ENCODE measurements at places on chromosomes 3 and 15.

DNA sequence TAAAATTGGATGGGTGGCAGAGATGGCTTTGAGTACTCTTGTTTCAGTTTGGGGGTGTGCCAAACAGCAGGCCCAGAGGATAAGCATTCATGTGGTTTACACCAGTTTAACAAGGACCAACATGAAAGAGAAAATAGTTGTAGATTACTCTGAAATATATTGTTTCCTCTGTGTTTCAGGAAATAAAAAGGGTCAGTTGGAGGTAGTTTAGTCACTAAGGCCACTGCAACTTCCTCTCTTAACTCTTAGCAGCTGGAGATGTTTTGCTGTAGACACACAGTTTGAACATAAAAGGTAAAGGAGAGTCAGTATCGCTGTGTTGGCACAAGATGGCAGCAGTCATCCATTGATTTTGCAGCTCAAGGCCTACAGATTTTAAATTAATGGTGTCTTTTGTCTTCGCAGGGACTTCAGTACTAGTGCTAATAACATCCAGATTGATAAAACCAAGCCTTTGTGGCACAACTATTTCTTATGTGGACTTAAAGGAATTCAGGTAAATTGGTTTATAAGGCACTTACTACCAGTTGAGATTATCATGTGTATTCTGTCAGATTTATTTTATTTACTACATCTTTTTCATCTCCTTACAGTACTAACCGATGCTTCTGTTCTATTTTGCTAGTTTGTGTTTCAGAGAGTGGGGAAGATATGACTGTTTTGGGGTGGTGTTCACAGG, 65.5 kb downstream of the GALK2 start:
- peak; percentile 62 for DNase-seq

DNA sequence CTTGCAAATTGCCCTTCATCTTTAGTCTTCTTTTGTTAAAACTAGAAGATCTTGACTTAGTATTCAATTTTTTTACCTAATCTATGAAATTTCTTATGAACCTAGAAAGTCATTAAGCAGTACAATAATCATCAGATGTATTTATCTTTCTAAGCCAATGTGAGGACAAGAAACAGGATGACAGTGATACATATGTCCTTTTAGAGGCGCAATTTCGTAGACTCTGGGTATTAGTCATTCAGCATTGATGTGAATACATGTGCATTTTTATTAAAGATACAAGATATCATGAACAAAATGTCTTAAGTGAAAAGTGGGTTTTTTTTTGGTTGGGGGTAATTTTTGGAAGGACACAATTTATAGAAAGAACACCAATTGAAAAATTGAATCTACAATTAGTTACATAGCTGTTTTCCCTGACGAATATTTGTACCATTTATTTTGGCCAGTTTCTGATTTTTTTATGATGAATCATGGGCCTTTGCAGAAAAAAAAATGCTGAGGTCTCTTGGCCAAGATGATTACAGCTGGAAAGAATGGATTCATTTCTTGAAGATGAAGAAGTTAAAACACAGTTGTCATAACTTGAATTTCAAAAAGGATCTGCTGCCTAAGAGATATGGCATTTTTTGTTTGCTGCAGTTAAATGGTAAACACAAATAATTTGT, 48.9 kb upstream of the AGTR1 start:
- DNase-seq = no peak

DNA sequence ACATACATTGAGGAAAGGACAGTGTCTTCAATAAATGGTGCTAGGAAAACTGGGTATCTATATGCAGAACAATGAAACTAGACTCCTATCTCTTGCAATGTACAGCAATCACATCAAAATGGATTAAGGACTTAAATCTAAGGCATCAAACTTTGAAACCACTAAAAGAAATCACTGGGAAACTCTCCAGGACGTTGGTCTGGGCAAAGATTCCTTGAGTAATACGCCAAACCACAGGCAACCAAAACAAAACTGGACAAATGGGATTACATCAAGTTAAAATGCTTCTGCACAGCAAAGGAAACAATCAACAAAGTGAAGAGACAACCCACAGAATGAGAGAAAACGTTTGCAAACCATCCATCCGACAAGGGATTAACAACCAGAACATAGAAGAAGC, 14.5 kb downstream of the LAMP3 start:
- DNase-seq = no peak

GRCh38 chr3:88311826-88312225, 162.1 kb downstream of the C3orf38 start:
- no peak for DNase-seq

- DNase-seq = no peak
Observed at GRCh38 chr3:45020534-45020933, 5.6 kb upstream of the CLEC3B start.

- no peak for DNase-seq
Observed at GRCh38 chr3:86229086-86229774, 761.7 kb downstream of the VGLL3 start.

GRCh38 chr15:75021341-75021740, 2.0 kb upstream of the PPCDC start:
- DNase-seq = no peak

GRCh38 chr3:186329589-186329988, 32.4 kb downstream of the DGKG start:
- no peak for DNase-seq

DNA sequence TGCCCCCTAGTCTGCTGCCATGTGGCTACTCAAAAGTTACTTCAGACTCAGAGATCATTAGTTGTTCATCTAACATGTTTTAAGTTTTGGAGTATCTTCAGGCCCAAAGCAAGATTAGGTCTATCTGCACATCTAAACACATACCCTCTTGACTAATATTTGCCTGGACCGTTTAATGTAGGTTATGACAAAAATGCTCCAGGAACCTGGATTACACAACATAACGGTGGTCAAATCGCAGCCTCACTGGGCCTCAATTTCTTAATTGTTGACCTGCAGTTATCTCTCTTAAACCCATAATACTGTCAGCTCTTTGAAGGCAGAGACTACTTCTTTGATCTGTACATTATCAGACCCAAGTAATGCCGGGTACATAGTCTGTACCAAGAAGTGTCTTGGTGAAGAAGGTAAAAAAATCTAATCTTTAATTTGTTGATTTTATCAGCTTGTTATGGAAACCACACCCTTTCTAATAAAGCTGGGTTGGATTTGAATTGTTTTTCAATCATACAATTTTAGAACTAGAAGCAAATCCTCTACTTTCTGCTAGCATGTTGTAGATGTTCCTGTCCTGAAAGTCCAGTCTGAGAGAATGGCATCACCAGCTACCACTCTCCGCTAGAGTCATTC, 3.6 kb downstream of the SNRK start:
- no peak for DNase-seq

GRCh38 chr3:194325424-194326153, 25.5 kb downstream of the CPN2 start:
- no peak for DNase-seq

DNA sequence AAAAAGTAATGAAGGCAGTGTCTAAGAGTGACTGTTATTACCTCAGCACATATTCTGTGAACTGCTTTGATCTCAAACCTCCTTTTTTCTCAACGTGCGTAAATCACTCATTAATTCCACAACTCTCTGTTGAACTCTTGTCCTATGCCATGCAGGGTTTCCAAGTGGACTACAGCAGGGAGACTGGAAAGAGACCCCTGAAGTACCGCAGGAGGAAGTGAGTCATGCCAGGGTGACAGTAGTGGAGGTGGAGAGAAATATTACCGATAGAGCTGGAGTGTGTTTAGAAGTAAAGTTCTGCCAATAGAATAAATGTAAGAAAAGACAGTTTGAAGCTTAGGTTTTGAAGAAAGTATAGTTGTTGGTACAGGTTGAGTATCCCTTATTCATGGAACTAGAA, 908.9 kb downstream of the ROBO1 start:
- DNase-seq = no peak

GRCh38 chr3:56771376-56771775, 30.4 kb downstream of the ARHGEF3 start:
- DNase-seq = no peak

DNA sequence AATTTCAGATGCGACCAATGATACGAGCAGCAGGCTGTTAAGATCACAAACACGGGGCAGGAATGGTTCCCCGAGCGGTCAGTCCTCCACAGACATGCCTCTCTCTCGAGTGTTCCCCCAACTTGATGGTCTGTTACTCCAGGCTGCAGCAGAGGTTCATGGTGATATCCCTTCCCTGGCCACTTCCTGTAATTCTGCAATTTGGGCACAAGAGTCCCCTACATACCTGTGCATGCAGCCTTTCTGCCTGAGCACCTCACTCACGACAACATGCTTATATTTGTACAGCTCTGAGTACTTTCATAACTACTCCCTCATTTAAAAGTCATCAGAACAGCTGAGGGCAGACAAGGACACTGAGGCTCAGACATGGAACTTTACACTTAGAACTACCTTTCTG, 408.1 kb upstream of the NR2F2 start:
- no peak for DNase-seq

- DNase-seq = no peak
Observed at GRCh38 chr3:156898296-156898880, 72.2 kb downstream of the LEKR1 start.

DNA sequence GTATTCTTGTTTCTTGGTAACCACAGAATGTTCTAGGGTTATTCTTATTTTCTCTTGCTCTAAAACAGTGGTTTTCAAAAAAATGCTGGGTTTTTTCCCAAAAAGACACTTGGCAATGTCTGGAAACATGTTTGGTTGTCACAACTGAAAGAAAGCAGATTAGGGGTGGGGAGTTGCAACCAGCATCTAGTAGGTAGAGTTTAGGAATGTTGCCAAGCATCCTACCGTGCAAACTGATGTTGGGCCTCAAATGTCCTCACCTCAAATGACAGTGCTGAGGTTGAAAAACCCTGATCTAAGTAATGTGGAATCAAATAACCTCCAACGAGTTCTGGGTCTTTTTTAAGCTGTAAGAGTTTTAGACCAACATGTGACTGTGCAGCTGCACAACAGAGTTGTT, 270.5 kb upstream of the STT3B start:
- no peak for DNase-seq

GRCh38 chr3:128334766-128335165, 131.9 kb downstream of the DNAJB8 start:
- DNase-seq = no peak

GRCh38 chr3:49665822-49666519, 8.2 kb upstream of the APEH start:
- no peak for DNase-seq

- no peak for DNase-seq
Observed at GRCh38 chr3:131361464-131362421, 19.8 kb upstream of the NUDT16 start.

DNA sequence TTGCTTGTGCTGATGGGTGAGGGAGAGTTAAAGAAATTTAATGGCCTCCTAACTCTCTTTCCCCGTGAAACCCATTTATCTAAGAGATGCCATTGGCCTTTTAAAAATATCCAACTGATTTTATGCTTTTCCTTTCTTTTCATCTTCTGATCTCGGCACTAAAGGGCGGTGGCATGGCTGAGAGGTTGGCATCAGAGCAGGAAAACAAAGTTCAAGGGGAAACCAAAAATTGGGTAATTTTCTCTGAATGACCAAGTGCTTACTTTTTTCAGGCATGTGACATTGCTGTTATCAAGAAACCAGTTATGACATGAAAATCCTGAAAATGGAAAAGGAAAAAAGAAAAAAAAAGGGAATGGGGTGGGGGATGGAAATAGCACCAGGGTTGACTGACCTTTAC, 3.2 kb downstream of the CGNL1 start:
- no peak for DNase-seq

DNA sequence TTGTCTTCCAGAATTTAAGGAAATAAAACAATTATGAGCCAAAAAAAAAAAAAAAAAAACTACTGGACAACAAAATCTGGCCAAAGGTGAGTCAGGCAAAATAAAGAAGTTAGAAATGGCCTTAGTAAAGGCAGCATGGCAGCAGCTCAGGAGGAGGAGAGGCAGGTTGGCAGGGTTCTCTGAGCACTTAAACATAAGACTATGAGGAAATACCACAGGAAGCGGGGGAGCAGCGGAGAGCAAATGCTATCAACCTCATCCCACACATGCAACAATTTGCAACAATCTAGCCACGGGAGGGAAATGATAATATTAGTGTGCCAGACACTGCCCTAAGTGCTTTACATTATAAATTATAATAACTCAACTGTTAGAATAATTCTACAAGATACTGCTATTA, 247.3 kb upstream of the NSMCE3 start:
- DNase-seq = no peak

- no peak for DNase-seq
Observed at GRCh38 chr15:64856429-64857145, 14.9 kb downstream of the PLEKHO2 start.

- no peak for DNase-seq
Observed at GRCh38 chr3:175246766-175247165, 387.6 kb downstream of the NAALADL2 start.

DNA sequence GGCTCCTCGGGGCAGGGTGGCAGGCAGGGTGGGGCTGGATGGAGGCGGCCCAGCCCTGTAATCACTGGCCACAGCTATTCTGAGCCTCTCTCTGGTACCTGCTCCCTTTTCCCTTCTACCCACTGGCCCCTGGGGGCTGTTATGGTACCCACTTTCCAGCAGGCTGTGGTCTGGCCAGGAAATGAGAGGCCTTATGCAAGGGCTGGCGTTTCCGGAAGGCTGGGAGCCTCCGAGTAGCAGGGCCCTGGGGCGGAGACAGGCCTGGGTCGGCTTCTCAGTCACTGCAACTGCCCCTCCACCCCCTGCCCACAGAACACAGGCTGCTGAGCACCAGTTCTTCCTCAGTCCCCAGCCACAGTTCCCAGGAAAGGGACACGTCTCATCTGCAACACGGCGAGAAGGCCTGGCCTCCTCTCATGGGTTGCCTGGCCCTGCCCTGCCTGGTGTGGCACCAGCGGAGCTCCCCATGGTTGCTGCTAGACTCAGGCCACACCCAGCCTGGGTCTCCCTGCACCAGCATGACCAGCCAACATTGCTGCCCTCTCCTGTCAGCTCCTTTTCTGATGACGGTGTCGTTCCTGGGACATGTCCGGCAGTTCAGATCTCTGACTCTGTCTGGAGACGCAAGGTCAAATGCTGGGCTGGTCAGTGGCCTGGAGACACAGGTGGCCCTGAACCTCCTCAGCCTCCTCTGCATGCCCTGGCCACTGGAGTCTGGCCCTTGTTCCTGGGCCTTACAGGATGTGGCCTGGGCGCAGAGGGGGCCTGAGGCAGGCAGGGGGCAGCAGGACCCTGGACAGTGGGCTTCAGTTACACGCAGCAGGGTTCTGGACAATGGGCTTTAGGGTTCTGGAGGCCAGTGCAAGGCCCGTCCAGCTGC, 6.5 kb downstream of the CHST13 start:
- no peak for DNase-seq

- DNase-seq = no peak
Observed at GRCh38 chr3:98027085-98027446, 8.0 kb downstream of the GABRR3 start.

GRCh38 chr3:161084277-161084676, 20.9 kb downstream of the B3GALNT1 start:
- no peak for DNase-seq

- DNase-seq = no peak
Observed at GRCh38 chr15:50176869-50177268, 5.1 kb upstream of the SLC27A2 start.

GRCh38 chr15:68962465-68962864, 32.1 kb downstream of the SPESP1 start:
- DNase-seq = no peak
